Glomerular endothelial cell (primary cell): ENCODE measurements at places on chromosomes 16 and 17. TPM values are rescaled to one million over a fixed set of nuclear protein-coding genes. Genes with fewer than 3 reads are reported as not detected.

The OR4D1 gene
- not detected in 2 replicates for total RNA-seq

GRCh38 chr16:5447734-5448133 lies 350.1 kb upstream of the EEF2KMT start:
- DNase-seq: no peak

DNA sequence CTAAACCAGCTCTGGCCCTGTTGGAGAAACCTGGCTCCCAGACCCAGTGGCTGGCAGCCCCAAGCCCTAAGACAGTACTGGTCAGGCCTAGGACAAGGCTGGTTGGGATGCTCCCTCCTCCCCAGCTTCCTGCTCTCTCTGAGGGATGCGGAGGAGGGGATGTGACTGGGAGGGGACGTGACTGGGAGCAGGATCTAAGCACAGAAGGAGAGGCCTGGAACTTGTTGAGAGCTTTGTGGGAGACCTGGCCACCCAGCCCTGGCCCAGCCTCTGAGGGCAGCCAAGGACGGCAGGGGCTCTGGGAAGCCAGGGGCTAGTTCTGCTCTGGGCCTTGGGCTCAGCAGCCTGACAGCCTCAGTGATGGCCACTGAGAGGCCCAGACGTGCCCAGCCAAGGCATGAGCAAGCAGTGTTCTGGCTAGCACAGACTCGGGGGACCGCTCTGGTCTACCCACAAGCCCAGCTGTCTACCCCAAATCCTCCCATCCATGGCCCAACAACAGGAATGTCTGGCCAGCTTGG lies 22.8 kb downstream of the ATP6V0D1 start:
- DNase-seq: no peak

DNA sequence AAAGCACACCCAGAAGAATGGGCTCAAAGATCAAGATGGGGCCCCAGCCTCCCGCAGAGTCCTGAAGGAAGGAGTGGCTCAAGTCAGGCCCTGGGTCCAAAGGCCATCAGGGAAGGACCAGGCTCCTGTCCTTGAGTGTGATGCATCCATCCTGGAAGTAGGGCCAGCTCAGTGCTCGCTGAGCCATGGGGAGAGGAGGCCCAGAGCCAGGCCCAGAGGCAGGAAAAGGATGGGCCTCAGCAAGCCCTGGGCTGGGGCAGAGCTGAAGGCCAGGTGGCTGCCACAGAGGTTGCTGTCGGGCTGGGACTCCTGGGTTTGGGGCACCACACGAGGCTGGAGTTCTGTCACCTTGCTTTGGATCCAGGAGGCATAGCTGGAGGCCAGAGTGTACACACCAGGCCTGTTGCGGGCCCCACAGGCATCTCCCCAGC lies 3.7 kb downstream of the PRSS8 start:
- DNase-seq: no peak

- no peak for DNase-seq
These were observed 1131.0 kb upstream of the GOT2 start for GRCh38 chr16:59864981-59865666.

GRCh38 chr17:18102640-18103039 lies 5.9 kb upstream of the MYO15A start:
- no peak for DNase-seq

GRCh38 chr17:80430446-80431245 lies 15.7 kb downstream of the ENDOV start:
- DNase-seq: no peak

The CX3CL1 gene
- total RNA-seq: 13.3 and 58.0 TPM in 2 replicates

The KRT13 gene
- total RNA-seq: not detected in 2 replicates

DNA sequence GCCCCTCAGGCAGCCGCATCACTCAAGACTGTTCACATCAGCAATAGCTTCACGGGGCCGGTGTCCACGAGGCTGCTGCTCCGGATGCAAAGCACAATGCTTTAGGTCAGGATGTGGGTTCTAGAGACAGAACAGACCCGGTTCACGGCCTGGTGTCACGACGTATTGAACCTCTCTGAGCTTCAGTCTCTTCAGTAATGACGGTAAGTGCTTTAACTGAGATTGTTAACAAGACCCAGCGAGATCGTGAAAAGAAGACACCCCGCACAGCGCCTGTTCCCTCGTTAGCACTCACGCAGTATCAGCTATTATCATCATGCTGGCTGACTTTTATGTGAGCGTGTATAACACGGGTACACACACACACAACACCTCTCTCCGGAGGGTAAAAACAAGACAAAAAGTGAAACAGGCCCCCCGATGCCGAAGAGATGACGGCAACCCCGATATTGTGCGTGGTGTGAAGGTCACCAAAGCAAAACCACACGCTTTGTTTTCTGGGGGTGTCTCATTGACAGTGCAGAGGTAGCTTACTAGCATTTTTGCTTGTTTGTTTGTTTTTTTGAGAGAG lies 21.4 kb upstream of the ABR start:
- DNase-seq: no peak

DNA sequence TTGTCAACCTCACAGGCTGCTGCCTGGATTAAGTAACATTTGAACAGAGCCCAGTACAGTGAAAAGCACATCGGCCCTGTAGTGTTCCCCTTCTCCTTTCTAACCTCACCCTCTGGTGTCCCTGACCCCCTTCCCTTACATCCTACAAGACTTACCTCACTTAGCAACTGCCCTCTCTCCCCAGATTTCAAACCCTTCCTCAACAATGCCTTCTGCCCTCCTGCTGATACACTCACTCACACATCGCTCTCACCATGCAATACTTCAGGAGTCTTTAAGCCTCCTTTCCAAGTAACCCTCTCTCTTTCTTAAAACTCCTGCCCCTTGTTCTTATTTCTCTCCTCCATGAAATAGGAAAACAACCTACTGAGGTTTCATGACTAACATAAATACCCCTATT lies 17.8 kb downstream of the ZZEF1 start:
- no peak for DNase-seq

The KRT25 gene
- not detected in 2 replicates for total RNA-seq

DNA sequence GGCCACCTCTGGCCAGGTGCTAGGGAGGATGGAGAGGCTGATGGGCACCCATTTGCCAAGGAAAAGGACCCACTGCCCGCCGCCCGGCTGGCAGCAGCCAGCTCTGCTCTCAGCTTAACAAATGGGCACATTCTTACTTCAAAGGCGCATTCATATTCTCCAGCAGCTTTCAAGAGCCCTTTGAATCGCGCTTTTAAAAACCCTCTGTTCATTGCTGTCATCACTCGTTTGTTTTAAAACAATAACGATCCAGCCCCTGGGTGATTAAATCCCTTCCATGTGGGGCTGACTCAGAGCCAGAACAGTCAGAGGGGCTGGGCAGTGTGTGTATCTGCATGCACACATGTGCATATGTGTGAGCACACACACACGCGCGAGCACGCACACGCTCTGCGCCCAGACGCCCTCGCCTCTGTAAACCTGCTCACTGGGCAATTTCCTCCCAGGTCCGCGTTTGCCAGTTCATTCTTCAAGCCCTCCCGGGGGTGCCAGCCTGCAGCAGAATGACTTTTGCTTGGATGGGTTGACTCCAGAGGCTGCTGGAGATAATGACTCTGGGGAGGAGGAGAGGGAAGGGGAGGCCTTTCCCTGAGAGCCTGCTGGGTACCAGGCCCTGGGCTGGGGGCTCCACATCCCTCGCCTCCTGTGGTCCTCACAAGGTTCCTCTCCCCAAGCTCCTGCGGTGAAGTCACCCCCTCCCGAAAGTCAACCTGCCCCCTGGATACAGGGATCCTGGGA lies 133.1 kb downstream of the SDK2 start:
- DNase-seq: no peak

- DNase-seq: no peak
These were observed 243.9 kb downstream of the CA10 start for GRCh38 chr17:51914577-51914976.

DNA sequence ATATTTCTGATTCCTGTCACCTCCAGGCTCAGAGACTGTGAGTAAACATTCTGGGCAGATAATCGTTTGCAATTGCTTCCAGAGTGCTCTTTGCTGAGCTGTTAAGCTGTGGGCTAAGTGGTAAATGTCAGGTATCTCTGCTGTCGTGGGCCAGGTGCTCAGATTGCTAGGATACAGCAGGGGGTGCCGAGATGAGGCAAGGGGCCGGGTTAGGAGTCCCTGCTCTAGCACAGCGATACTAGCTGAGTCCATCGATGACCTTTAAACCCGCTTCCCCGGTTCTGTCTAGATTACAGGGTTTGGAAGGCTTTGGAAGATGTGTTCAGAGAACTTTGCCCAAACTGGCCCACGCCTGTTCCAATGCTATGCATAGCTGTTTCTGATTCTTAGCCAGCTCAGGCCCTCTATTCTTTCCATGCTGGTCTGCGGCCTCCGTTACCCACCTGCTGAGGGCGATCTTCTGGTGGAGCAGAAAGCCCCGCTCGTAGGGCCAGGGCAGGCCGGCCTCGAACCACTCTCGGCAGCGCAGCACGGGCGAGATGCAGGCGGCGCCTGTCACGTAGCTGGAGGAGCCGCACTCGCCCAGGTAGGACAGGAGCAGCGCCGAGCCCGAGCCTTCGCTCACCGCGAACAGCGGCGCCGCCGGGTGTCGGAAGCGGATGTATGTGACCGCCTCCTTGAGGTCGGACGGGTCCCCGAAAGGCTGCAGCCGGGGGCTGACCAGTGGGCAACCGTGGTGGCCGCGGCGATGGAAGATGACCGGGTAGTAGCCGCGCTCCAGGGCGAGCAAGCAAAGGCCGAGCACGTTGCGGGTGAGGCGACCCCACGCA lies 979 bp downstream of the ABHD15 start:
- DNase-seq: no peak

GRCh38 chr17:1039123-1039507 lies 42.2 kb downstream of the TIMM22 start:
- no peak for DNase-seq

The PRCD gene
- total RNA-seq: 0.58 and 1.8 TPM in 2 replicates

The MYOCD gene
- 2.0 and 8.2 TPM in 2 replicates for total RNA-seq

The GINS2 gene
- total RNA-seq: 3.2 and 6.1 TPM in 2 replicates

The KRT28 gene
- total RNA-seq: not detected in 2 replicates

GRCh38 chr17:7282752-7283321 lies 1.3 kb downstream of the SLC2A4 start:
- no peak for DNase-seq

- no peak for DNase-seq
These were observed 413.0 kb downstream of the CPPED1 start for GRCh38 chr16:12390644-12391043.

The RAMP2 gene
- 6.3 and 23.7 TPM in 2 replicates for total RNA-seq

GRCh38 chr16:12700161-12700560 lies 103.5 kb downstream of the CPPED1 start:
- DNase-seq: no peak

The KIF2B gene
- total RNA-seq: not detected in 2 replicates

The RNF222 gene
- not detected in 2 replicates for total RNA-seq

DNA sequence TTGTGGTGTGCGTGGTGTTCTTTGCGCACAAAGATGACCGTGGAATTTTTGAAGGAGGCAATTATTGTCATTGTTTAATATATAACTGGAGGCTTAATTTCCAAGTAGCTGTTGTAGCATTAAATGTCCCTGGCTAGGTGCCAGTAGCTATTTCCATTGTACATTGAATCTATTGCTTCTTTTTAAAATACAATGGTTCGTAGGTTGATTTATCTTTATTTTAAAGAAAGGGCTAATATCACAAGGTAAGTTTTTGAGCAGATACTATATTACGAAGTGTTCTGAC lies 127.1 kb downstream of the RPTOR start:
- DNase-seq: no peak

DNA sequence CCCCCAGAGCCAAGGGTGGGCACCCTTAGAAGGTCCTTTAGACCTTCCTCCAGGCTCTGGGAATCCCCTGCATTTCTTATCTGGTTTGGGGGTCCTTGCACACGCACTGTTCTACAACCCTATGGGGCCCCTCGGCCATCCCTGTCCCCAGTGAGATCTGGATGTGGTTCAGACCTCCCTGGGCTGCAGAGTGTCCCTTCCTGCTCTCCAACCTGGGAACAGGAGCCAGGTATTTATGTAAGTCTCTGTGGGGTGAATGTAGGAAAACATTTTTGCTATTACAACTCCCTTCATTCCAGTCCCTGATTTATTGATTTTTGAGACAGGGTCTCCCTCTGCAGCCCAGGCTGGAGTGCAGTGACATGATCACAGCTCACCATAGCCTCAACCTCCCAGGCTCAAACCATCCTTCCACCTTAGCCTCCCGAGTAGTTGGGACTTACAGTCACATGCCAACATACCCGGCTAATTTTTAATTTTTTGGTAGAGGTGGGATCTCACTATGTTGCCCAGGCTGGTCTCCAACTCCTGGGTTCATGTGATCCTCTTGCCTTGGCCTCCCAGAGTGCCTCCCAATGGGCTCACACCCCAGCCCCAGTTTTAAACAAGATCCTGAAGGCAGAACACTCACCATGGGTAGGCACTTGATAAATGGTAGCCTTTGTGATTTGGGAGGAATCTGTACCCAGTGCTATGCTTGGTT lies 61.6 kb downstream of the RAI1 start:
- DNase-seq: no peak

The POLR3K gene
- 4.8 and 8.5 TPM in 2 replicates for total RNA-seq

DNA sequence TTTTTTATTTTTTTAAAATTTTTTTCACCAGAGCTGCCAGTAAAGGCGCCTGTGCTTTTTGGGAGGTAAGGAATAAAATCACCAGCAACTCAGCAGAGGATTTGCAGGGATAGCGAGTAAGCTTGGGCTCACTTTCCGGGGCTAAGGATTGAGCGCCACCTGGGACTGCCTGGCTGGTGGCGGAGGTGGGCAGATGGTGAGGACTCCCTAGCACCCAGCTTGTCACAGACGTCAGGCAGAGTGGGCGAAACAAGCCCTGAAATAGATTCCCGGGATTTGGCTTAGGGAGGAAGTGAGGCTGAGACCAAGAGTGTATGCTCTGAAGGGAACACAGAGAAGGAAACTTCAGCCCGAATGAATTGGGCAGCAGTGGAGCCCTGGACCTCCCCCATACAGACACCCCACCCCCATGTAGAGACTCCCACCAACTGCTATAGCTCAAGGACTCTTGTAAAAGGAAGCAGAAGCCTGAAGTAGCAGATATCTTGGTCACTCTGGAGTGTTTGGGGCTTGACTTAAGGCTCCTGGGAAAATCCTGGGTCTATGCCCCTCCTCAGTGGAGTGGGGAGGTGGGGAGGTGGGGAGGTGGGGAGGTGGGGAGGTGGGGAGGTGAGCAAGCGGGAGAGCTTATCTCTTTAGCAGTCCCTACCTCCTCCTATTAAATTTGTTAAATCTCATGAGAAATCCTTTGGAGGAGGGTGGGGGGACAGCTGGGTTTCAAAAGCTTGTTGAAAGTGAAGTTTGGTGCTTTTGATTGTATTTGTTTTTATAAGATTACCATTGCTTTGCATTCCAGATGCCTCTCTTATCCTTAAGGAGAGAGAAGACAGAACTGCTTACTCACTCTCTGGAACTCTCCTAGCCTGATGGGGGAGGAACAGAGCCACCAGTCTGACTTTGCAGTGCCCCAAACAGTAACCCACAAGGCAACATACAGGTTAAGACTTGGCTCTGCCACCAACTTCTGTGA lies 8.2 kb downstream of the ARL4D start:
- DNase-seq: no peak

- DNase-seq: no peak
These were observed 9.4 kb upstream of the ELAC2 start for GRCh38 chr17:13027246-13027645.
